Activated CD4-positive, alpha-beta T cell treated with anti-CD3 and anti-CD28 coated beads for 48 hours (primary cell): ENCODE measurements at places on chromosomes 6 and 20.

GRCh38 chr6:2854396-2854982 lies 12.8 kb upstream of the SERPINB1 start:
- DNase-seq: no peak

DNA sequence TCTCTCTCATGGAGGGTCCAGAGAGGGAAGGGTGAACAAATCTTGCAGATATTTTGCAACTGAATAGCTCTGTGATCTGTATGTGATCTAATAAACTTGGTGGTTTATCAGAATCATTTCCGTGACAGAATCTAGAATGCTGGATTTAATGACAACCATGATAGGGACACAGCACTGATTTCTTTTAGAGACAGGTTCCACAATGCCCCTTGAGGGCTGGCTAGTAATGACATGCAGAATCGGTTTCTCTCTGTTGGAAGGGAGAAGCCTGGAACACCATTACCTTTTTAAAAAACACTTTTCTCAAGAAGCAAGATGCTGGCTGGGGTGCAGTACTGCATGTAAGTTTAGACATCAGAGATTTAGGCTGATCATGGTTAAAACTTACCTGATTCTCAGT lies 313.4 kb downstream of the CDH26 start:
- DNase-seq: no peak

DNA sequence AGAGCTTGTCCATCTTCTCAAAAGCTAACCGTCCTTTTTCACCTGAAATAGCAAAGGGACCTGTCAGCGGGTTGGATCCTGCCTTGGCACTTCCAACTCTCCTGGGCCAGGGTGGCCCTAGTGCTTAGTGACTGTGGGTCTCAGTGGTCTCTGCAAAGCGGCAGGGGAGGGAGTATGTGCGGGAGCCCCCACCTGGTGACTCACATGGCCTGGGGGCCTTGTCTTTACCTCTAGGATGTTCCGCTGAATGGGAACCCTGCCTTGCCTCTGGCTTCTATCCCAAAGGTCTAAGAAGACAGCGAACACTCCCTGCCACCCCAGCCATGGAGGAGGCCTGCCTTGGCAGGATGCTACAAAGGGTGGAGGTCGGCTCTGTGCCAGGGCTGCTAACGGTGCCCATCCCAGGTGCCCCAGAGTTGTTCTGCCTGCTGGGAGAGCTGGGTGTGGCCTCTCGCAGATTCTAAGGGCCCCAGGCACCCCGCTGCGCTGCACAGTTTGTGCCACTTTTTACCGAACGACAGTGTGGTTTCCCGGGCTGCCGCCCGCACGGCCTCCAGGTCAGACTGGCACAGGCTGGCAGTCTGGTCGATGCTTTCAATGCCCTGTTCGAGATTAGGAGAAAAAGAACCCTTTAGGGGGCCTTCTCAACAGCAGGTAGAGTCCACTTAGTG lies 77.2 kb downstream of the PTPN1 start:
- no peak for DNase-seq

- DNase-seq: no peak
These were observed 506.3 kb downstream of the TENT5A start for GRCh38 chr6:81246200-81246599.

- DNase-seq: no peak
These were observed 67.5 kb downstream of the MTHFD1L start for GRCh38 chr6:150932996-150933395.

- DNase-seq: no peak
These were observed 140.5 kb downstream of the CCDC170 start for GRCh38 chr6:151634336-151634720.

DNA sequence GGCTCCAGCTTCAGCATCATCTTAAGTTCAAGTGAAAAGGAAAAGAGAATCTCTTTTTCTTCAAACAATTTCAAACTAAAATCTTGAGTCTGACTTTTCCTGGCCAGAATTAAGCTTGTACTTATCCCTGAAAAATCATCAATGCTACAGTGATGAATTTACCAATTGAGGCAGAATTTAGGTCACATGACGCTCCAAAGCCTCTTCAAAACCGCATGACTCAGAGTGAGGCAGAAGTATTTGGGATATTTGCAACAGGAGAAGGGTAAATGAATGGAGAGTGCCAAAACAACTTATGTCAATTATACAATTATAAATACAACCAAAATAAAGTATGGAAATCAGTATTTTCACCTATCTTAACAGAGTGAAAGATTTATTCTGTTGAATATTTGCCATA lies 515.5 kb downstream of the COL12A1 start:
- DNase-seq: no peak

- no peak for DNase-seq
These were observed 1293.3 kb downstream of the EPHA7 start for GRCh38 chr6:92126088-92126487.

- no peak for DNase-seq
These were observed 620 bp downstream of the TJAP1 start for GRCh38 chr6:43478008-43478372.

- DNase-seq: peak; percentile 26
These were observed 31.7 kb downstream of the PLEKHG1 start for GRCh38 chr6:150631283-150631983.

GRCh38 chr6:11632231-11632630 lies 94.7 kb downstream of the TMEM170B start:
- no peak for DNase-seq

DNA sequence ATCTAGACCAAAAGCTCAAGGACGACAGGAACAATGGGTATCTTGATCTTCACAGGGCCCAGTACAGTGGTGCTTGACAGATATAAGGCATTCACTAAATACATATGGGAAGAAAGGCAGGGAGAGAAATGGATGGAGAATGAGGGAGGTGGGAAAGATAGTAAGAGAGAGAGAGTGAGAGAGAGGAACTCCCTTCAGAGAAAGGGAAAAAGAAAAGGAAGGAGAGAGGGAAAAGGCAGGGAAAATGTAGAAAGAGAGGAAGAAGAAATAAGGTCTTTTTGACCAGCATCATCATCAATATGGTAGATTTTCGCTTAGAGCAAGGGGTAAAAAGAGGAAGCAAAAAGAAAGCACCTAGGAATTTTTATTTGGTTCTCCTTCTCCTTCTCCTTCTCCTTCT lies 760 bp upstream of the ANKRD66 start:
- no peak for DNase-seq

- no peak for DNase-seq
These were observed 835.3 kb upstream of the EPHA7 start for GRCh38 chr6:94254689-94255088.

DNA sequence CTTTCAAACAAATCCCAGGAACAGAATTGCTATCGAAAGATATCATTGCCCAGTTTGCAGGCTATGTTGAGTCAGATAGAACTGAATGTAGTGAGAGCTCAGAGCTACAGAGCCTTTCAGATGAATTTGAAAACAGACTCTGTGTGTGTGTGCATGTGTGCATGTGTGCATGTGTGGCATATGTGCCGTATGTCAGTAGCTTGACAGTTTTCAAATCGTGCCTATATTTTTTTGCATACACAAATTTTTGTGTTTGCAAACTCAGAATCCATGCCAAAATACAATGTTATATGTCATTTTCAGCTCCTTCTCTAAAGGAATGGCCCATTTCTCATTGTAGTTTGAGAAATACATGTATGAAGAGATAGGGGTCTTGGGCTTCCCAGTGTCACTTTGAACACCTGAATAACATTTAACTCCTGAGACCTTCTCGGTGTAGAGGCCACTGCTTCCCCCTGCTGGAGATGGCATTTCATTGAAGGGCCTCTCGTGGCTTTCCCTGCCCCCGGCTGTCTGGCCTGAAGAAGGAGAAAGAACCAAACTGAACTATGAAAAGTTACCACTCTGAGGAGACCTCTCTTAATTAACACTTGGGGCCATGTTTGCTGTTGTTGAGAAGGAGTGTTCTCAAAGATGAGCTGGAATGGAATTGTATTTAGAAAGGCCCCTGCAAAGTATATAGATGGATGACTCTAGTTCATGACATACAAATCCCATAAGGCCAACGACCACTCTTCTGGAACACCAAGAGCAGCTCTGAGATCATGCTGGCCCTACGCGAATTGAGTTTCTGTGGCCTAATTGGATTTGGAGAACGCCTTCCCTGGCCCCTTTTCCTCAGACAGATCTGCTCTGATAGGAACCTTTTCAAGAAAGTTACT lies 58.7 kb downstream of the VAPB start:
- DNase-seq: peak; percentile 66

- DNase-seq: no peak
These were observed 119.9 kb upstream of the ARID1B start for GRCh38 chr6:156657296-156657695.

DNA sequence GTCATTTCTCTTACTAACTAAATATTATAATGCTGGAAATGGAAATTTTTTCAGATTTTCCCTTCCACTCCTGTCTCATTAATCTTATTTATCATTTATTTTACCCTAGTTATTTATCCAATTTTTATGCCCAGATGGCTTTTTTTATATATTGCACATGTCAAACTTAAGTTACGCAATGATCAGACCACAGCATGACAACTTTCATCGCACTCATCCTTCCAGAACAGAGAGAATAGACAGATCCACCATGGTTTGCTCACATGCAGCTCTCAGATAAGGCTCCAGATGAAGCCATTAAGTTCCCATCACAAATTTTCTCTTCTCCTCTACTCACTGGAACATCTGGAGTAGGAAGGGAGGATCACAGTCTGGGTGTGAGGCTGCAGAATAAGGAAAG lies 48.7 kb downstream of the MAP7 start:
- DNase-seq: no peak

GRCh38 chr6:13767121-13767808 lies 47.1 kb downstream of the MCUR1 start:
- peak; percentile 25 for DNase-seq

GRCh38 chr6:161354276-161354840 lies 80.5 kb upstream of the AGPAT4 start:
- DNase-seq: no peak

DNA sequence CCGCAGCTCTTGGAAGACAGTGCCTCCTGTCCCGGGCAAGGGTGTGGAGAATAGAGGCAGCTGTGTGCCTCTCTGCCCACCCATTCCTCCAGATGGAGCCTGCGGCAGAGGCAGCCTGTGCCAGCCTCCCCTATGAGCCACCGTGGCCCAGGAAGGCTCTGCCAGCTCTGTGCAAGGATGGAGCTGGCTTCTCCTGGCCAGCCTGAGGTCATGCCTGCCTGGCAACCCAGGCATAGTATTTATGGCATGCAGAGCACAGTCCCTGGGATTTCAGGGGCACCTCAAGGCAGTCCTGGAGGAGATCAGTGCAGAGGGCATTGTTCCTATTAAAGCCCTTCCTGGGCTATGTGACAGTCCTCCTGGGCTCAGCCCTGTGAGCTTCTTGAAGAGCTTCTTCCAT lies 1.5 kb downstream of the EPB41L1 start:
- DNase-seq: no peak

DNA sequence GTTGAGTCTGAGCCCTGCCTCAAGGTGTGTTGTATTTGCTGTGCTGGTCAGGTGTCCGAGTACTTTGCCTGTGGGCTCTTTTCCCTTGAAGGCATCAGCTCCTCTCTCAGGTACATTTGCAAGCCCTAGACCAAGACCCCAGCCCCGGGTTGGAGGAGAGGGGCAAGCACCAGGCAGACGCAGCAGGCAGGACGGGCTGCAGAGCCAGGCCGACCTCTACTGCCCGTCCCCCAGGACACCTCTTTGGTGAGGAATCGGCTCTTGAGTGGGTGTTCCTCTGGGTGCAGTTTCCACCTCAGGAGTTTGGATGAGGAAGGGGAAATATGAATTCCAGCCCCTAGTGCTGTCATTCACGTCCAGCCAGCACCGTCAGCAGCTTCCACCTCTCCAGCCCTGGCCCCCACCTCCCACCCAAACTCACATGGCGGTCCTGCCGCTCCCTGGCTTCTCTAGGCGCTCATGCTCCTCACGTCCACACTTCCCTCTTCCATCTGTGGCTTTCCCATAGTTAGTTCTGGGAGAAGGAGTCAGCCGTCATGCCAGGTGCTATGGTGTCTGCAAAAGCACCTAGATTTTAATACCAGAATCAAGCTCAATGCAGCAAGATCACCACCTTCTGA lies 183.9 kb downstream of the DLL1 start:
- DNase-seq: no peak

GRCh38 chr6:13624871-13625288 lies 9.7 kb downstream of the NOL7 start:
- peak; percentile 24 for DNase-seq

GRCh38 chr6:117169064-117169665 lies 96.2 kb upstream of the VGLL2 start:
- DNase-seq: no peak

- no peak for DNase-seq
These were observed 614.5 kb downstream of the PKHD1 start for GRCh38 chr6:51472745-51473487.

DNA sequence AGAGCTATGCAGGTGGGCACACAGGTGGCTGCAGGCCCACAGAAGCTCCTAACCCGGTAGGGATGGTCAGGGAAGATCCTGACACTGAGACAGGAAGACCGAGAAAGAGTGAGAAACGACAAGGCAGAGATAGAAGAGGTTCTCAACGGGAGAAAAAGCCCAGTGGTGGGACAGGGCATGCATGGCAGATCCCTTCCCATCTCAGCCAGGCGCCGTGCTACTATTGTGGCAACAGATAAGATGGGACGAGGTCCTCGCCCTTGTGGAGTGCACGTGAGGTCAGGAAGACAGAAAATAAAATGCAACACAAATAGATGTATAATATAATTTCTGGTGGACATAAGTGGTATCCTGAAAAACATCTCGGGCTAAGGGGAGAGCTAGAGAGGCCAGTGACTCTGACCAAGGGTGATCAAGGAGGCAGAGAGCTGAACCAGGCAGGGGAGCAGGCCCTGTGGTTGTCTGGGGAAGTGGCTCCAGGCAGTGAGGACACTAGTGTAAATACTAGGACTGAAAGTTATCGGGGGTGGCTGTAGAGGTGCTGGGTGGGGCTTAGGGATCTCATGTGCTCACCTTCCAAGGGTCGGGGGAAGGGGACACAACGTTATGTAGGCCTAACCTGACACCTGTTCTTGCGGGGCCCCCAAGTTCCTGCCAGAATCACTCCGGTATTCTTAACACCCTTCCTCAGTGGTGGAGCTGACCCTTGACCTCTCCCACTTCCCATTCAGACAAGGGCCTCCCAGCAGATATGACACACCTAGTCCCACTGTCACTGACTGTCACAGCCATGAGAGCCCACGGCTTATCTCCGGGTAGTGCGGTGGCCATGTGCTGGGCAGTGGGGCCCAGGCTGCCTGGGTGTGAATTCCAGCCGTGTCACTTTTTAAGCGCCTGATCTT lies 1.0 kb downstream of the SRXN1 start:
- peak; percentile 21 for DNase-seq

GRCh38 chr6:36539814-36540568 lies 7.3 kb downstream of the STK38 start:
- no peak for DNase-seq
